Esophagus squamous epithelium (tissue), 5 donors: ENCODE measurements at places on chromosomes 5 and 9.

- DNase-seq: no peak
Measured at GRCh38 chr9:78439866-78440830, 143.2 kb downstream of the PSAT1 start.

- DNase-seq: no peak
Measured at GRCh38 chr5:138467711-138468132, 2.4 kb downstream of the EGR1 start.

- DNase-seq: no peak
Measured at GRCh38 chr5:154101184-154101583, 62.4 kb downstream of the MFAP3 start.

GRCh38 chr5:7412409-7412808 is 16.5 kb downstream of the ADCY2 start:
- DNase-seq: no peak

DNA sequence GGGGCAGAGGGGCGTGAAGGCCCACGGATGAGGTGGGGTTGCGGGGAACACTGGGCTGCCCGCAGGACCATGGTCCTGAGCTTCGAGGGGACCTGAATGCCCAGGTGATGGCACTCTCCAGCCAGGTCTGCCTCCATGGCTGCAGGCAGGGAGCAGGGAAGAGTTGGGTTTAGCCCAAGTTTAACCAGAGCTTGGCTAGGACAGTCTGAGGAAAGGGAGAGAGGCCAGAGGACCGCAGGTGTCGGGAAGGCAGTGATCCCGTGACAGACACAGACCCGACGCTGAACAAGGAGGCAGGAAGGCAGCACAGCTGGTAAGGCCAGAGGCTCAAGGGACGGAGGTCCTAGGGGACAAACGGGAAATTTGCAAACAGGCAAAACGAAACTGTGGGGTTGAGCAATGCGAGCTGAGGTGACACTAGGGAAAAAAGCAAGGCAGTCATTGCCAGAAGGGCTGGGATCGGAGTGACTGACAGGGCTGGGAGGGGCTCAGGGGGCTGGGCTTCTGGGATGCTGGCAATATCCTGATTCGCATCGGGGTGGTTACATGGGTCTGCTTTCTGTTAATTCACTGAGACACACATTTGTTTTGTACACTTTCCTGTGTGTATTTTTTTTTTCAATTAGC is 25.0 kb downstream of the ARPC5L start:
- no peak for DNase-seq

DNA sequence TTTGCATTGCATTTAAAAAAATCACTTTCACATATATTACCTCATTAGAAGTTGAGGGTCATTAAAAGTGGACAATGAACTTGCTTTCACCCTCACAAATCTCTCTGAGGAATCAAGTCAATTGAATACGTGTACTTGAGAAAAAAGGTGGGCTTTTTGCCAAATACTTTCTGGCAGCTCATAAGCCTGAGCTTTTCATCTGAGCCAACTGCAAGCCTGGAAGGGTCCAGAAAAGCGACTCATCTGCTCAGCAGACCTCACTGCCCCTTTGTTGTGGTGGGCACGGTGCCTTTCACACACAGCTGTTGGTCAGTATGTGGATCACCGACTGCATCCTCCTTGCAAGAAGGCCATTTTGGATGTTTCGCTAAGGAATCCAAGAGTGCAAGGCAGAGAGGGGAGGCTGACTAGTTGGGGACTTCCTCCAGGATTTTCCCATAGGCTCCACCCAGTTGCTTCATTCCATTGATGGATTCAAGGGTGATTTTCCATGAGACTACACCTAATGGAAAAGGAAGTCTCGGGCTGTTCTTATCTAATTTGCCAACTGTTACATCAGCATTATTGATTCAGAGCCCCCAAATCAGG is 564.7 kb downstream of the PDE4D start:
- no peak for DNase-seq

- DNase-seq: no peak
Measured at GRCh38 chr5:103441523-103441922, 121.1 kb downstream of the NUDT12 start.

DNA sequence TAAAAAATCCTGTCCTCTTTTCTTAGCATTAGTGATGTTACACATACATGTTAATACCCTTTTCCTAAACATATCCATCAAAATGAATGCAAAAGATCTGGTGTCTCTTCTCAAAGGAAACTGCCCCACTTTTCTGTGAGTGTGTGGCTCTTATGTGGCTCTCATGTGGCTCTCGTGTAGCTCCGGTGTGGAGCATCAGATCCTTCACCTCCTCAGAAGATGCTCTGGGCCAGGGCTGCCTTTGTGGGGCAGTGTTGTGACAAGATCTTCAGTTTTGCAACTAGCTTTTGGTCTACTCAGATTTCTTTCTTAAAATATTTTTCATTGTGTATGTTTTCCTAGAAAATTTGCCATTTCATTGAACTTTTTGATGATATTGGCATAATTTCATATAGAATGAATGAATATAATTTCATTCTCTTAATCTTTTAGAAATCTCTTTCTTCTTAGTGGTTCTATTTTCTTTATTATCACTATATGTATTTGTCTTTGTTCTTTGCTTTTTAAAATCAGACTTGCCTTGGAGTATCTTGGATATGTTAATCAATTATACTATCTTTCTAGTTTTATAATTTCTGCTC is 19.4 kb downstream of the GARNL3 start:
- no peak for DNase-seq

- no peak for DNase-seq
Measured at GRCh38 chr9:130720762-130721161, 27.2 kb downstream of the EXOSC2 start.

GRCh38 chr5:145667742-145668141 is 167.4 kb downstream of the PRELID2 start:
- DNase-seq: no peak

DNA sequence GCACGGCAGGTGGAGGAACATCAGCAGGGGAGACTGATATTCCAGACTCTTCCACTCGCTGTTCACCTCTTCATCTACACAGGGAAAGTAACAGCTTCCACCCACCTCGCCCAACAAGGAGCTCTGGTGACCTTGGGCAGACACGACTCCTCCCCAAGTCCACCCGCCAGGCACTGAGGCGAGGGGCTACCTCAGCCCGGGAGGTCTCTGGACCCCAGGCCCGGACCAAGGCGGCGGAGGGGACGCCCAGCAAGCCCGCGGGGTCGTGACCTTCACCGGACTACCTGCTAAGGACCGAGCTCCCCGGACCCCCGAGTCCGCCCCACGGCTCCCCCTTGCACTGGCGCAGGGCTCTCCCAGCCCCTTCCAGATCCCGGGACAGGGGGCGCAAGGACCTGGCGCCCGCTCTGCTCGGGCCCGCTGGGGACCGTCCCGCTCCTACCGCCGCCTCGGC is 70.2 kb upstream of the LPCAT1 start:
- DNase-seq: no peak

DNA sequence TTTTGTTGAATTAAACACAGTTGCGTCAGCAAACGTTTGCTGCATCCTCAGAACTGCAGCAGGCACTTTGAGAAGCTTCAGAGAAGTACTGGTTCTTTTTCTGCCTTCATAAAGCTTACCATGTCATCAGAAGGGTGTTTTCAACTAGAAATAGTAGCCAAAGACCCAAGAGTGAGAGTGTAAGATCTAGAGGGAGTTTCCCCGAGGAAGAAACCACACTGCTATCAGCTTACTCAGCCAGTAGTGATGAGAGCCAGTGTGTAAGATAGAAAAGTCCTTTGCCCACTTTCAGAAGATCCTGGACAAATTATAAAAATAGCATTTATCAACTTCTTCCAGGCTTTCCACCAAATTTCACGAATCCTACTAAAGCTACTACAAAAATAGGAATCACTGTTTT is 154.5 kb downstream of the PAPPA start:
- DNase-seq: no peak

- DNase-seq: no peak
Measured at GRCh38 chr5:7793895-7794294, 57.0 kb downstream of the CFAP90 start.

DNA sequence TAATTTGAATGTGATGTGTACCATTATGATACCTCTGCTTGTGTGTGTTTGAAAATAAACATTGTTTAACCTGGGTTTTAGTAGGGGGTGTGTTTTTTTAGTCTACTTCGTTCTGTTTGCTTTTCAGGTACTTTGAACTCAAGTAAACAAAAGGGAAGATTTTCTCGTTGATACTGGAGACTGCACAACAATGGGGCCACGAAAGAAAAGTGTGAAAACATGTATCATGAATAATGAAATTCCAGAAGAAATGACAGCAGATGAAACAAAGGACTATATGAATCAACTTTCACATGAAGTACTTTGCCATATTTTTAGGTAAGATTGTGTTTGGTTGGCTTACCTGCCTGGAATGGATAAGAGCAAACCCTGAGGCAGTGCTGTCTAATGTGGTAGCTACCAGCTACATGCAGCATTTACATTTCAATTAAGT is 10.8 kb downstream of the FBXO38 start:
- no peak for DNase-seq

- no peak for DNase-seq
Measured at GRCh38 chr5:71882826-71883741, 164.0 kb downstream of the CARTPT start.

GRCh38 chr9:23823269-23823668 is 2.8 kb downstream of the ELAVL2 start:
- DNase-seq: no peak

- DNase-seq: no peak
Measured at GRCh38 chr9:18531136-18532065, 57.4 kb downstream of the ADAMTSL1 start.

DNA sequence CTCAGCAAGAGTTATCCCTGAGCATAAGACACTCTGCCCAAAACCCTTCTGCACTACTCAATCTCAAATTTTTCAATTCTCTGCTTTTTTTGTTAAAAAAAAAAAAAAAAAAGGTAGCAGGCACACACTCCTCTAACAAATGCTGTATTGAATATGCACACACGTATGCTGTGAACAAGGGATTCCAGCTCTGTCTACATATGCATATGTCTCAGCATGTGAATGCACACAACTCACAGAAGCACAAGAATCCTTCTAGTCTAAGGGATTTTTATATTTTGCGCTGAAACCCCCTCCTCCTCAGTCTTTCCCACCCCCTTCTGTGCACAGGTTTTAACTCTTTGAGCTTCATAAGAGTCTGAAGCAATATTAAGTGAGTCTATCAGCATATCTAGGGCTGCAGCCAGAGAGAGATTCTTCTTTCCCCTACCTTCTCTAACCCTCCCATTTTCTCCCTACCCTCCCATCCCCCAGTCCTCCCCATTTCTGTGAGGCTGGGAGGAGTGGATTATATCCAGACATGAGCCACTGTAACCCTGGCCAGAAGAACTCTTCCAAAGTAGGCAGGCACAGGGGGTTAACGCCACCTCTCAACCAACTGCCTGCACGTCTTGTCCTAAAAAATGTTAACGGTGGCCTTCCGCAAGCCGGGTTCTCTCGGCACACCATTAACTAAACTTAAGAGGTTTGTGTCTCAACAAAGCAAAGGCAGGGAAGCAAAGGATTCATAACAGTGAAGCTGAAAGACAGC is 1.0 kb downstream of the GABRB2 start:
- DNase-seq: no peak

GRCh38 chr9:8857068-8857925 is 1057.7 kb upstream of the DMAC1 start:
- no peak for DNase-seq

- no peak for DNase-seq
Measured at GRCh38 chr9:76576344-76576743, 117.4 kb downstream of the GCNT1 start.

GRCh38 chr5:126674145-126674544 is 73.4 kb downstream of the PHAX start:
- DNase-seq: no peak

DNA sequence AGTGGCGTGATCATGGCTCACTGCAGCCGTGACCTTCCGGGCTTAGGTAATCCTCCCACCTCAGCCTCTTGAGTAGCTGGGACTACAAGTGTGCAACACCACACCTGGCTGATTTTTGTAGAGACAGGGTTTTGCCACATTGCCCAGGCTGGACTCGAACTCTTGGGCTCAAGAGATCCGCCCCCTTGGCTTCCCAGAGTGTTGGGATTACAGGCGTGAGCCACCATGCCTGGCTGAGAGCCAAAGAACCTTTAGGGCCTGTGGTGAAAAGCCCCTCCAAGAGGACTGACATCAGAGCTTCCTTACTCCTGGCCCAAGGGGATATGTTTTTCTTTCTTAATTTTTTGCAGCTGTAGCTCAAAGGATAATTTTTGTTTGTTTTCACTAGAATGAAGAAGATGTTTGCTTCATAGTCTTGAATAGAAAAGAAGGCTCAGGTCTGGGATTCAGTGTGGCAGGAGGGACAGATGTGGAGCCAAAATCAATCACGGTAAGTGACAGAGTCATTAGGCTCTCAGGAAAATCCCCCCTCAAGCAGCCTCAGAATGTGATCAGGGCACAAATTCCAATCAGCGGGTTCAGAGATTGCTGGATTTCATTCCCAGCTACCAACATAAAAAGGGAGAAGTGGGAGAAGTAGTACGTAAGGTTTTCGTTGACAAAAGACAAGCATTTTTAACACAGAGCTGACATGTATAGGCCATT is 77.1 kb downstream of the GOLPH3 start:
- DNase-seq: no peak

DNA sequence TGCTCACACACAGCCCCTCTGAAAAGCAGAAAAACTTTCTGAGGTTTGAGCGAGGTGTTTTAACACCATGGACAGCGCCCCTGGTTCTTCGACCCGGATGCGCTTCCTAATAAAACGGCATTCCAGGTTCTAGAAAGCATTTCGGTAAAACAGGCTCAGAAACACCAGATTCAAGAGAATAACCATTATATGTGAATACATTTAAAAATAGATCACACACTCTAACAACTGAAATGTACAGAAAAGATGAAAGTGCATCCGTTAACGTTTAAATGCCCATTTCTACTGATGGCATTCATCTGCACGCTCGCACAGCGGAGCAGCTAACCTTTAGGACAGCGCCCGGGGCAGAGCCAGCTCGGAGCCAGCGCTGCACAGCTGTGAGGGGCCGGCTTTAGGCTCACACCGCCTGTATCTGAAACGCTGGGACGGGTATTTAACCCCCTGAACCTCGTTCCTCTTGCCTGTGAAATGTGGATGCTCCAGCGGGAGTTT is 26.3 kb upstream of the TENT4A start:
- no peak for DNase-seq

GRCh38 chr5:72402959-72403628 is 82.9 kb downstream of the PTCD2 start:
- DNase-seq: no peak
